Spinal cord (tissue), 10 donors: ENCODE measurements at places on chromosomes 2 and 18.

- DNase-seq = no peak
These were observed 968.5 kb downstream of the BCL11A start for GRCh38 chr2:59584958-59585357.

DNA sequence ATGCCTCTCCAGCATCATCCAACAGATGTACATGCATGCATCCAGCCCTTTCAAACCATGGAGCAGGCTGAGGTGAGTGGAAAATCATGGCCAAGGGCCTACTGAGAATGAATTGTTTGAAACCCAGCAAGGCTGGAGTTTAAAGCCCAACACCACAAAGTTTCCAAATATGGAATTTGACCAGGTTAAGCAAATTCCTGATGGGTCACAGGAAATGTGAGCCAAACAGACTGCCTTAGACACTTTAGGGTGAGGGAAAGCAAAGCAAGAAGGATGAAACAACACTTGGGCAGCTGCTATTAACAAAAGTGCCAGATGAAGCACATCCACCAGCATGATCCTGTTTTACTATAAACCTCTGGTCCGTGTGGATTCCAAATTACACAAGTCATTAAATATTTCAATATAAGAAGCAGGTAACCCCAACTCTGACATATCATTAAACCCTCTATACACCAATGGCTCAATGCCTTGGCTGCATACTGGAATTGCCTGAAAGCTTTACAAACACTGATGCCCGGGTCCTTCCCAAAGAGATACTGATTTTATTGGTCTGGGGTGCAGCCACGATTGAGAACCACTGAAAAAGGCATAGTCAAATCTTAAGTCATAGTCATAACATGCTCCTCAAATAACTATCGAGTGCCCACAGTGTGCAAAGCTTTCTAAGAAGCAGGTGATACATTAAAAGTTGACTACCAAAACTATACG lies 9.1 kb downstream of the KLF7 start:
- DNase-seq = no peak

- no peak for DNase-seq
These were observed 172.9 kb downstream of the FMNL2 start for GRCh38 chr2:152507907-152508306.

DNA sequence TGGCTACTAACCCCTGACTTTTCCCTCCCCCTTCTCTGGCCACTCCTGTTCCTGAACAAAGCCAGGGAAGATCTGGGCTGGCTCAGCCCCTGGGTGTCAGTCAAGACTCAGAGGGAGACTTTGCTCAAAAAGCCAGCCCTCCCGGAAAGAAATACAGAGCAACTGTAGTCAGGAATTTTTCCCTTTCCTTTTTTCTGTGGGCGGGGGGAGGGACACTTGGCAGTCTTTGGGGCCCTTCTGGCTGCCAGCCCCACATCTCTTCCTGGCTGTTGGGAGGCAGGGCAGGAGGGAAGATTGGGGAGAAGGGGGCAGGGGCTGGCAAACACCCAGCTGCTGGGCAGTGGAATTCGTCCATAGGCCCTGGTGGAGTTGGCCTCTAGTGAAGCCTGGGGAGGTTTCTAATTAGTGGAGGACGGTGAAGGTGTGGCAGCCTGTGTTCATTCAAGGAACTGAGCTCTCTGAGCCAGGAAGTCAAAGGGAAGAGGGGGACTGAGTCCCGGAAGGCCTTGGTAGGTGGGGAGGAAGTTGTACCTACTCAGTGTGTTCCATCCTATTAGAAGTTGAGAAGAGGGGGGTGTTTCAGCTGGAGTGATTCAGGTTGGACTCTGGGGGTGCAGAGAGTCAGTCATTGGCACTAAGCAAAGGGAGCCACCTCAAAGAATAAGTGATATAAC lies 10.9 kb downstream of the IGFBP2 start:
- DNase-seq = no peak

GRCh38 chr18:21051620-21052019 lies 60.0 kb downstream of the ROCK1 start:
- no peak for DNase-seq

DNA sequence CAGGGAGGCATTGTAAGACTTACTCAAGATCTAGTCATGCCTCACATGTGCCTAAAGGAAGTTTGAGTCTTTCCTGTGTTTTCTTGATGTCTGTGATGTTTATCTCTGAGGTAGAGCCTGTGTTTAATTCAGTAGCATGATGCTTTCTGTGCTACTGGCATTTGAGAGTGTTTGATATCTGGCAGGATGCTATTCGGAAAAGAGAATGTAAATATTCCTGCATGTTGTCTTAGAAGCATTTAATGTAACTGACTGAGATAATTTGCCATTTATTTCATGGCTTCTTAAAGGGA lies 58.8 kb downstream of the GREB1L start:
- no peak for DNase-seq

GRCh38 chr2:25141120-25141519 lies 27.3 kb downstream of the POMC start:
- DNase-seq = no peak

GRCh38 chr2:45851111-45851510 lies 199.6 kb downstream of the PRKCE start:
- no peak for DNase-seq

DNA sequence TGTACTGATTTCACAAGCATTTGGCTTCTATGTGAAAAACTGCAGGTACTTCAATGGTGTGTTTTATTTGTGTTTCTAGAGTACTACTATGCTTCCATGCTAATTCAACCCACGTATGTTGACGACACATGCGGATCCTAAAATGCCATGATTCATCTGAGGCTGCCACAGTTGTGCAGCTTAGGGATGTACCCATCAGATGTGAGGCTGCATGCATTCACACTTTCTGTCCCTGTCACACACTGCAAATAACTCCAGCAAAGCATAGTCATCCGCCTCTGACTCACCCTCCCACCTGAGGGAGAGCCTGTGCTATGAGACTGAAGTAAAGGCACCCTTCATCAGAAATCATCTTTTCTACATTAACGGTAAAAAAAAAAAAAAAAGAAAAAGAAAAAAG lies 22.1 kb upstream of the SERTAD2 start:
- DNase-seq = no peak
